RWPE2 (cell line): ENCODE measurements at places on chromosomes 2 and 18.
A peak's percentile ranks its signal among the peaks of the same experiment; 100 is the strongest.

GRCh38 chr18:58838946-58839345 is 25.7 kb upstream of the ZNF532 start:
- DNase-seq = no peak

DNA sequence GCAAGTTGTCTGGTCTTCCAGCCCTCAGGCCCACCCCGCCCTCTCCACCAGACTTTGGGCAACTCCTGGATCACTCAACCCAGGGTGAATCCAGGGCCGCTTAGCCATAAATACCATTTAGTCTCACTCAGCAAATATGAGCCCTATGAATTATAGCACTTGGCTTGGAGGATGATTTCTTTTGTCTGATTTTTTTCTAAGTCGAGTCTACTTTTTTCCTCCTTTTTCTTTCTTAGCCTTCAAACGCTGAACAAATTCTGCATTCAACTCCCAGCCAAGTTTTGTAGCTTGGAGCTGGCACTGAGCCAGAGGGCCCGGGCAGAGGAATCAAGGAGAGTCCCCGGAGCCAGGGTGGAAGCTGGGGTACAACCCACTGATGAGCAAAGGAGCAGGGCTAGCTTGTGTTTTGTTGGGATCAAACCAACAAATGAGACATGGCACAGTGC is 48.7 kb downstream of the SERTAD2 start:
- DNase-seq = no peak

DNA sequence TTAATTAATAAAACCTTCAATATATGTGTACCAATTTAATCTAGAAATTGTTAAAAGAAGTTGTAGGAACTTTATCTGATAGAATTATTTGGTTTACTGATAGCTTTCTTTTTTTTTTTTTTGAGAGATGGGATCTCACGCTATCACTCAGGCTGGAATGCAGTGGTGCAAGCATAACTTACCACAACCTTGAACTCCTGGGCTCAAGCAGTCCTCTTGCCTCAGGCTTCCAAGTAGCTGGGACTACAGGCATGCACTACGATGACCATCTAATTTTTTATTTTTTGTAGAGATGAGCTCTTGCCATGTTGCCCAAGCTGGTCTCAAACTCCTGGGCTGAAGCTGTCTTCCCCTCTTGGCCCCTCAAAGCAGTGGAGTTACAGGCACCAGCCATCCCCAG is 66.8 kb downstream of the CCDC138 start:
- no peak for DNase-seq

DNA sequence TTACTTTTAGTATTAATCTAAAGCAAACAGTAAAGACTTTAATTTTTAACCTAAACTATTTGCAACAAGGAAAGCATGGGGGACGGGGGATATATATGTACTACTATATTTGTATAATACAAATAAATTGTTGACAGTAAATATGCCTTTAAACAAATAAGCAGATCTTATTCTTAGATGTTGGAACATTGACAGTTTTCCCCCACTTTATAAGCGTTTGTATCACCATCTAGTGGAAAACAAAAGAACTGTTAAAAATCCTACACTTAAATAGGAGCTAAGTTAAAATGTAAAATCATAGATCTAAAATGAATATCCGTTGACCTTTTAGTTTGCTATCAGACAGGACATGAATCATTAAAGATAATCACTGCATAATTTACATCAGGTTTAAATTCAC is 50.0 kb downstream of the RBBP8 start:
- DNase-seq = no peak

DNA sequence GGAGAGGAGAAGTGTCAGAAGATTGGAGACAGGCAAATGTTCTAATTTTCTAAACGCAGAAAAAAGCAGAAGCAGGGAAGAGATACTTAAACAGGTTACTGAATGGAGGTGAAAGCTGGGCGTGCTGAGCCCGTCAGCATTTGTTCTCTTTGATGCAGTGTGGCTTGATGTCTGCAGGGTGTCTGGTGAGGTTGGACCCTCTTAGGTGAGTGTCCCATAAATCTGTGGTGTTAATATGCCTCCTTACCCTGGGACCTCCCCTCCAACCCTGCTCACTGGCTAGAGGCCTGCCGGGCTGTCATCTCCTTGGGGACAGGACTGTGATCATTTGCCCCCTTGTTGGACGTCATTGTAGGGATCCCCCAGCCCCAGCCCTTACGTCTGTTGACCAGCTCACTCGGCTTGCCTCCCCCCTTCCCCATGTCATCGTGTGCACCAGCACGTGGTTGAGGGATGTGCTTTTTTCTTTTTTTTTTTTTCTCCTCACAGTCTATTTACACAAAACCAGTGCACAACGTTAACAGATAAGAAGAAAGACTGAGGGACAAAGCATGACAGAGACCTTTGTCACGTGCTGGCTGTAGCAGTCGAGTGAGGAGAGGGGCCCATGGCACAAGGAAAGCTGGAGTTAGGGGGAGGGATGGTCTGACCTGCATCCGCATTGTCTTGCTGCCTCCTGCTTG is 56.4 kb downstream of the NCK2 start:
- no peak for DNase-seq

GRCh38 chr18:78296166-78296565 is 683.5 kb upstream of the SALL3 start:
- no peak for DNase-seq

DNA sequence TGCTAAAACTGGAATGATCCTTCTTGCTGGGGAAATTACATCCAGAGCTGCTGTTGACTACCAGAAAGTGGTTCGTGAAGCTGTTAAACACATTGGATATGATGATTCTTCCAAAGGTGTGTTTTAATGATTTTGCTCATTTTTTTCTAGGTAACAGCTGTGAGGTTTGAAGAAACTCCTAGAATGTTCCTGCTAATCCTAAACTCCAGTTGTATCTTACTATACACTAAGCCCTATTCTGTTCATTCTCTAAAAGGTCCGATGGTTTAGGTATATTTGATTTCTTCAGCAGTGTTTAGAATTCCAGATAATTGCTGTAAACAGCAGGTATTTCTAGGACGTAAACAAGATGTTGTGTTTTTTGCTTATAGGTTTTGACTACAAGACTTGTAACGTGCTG is 2.3 kb downstream of the MAT2A start:
- no peak for DNase-seq

DNA sequence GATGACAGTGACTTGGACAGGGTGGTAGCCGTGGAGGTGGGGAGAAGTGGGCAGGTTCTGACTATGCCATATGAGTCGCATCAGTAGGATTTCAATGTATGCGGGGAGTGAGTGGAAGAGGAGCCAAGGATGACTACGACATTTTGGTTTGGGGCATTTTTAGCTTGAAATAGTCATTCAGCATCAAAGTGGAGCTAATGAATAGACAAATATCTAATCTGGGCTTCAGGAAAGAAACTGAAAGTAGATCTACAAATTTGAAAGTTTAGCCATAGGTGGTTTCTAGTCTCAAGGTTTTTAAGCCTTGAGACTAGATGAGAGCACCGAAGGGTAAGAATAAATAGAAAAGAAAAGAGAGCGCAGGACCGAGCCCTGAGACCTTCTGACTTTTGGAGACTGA is 58.3 kb downstream of the FEZ2 start:
- no peak for DNase-seq

GRCh38 chr18:63028380-63028779 is 291.2 kb downstream of the BCL2 start:
- no peak for DNase-seq

DNA sequence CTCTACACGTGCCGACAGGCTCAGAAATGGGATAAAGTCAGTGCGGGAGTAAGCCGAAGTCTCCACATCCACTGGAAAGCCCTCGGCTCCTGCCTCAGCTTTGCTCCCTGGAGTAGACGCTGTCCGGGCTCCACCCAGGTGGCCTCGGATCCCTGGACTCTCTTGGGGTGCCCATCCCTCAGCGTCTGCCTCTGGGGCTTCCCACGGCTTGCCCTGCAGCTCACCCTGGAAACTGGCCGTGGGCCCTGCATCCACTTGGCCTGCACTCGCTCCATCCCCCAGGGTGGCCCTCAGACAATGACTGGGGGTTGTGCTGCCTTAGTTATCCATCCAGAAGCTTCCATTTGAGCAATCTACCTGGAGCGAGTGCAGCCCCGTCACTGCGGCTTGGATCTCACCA is 36.2 kb upstream of the TAF1B start:
- DNase-seq = peak; percentile 51

- DNase-seq = peak; percentile 40
Measured at GRCh38 chr2:239763433-239764097, 261.6 kb downstream of the NDUFA10 start.

DNA sequence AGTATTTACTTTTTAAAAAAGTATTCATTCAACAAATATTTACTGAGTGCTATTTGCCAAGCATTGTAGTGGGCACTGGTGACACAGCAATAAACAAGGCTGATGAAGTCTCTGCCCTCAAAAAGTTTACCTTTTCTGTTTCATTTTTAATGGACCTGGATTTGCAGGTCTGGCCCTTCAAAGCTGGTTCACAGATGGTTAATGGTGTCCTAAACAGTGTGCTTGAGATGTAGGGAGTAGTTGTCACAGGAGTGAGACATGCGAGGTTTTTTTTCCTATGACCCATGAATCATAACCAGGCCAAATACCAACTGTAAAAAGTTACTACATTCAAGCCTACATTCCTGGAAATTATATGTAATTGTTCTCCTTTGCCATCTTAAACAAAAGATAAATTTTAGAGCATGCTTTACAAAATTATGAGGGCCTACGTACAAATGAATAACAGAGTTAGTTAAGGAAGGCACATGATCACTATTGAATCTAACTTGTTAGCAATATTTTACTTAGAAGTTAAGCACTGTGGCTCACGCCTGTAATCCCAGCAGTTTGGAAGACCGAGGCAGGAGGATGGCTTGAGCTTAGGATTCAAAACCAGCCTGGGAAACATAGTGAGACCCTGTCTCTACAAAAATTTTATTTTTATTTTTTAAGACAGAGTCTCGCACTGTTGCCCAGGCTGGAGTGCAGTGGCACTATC is 223.9 kb downstream of the MBD5 start:
- no peak for DNase-seq

GRCh38 chr2:15074751-15075700 is 442.5 kb downstream of the LRATD1 start:
- DNase-seq = no peak

- no peak for DNase-seq
Measured at GRCh38 chr2:48719480-48720177, 35.9 kb downstream of the LHCGR start.
